ENCODE measurements at places on chromosomes 5 and 9.

- DNase-seq, result no peak
These were observed 26.3 kb downstream of the GOLGA2 start for GRCh38 chr9:128249558-128249907.

DNA sequence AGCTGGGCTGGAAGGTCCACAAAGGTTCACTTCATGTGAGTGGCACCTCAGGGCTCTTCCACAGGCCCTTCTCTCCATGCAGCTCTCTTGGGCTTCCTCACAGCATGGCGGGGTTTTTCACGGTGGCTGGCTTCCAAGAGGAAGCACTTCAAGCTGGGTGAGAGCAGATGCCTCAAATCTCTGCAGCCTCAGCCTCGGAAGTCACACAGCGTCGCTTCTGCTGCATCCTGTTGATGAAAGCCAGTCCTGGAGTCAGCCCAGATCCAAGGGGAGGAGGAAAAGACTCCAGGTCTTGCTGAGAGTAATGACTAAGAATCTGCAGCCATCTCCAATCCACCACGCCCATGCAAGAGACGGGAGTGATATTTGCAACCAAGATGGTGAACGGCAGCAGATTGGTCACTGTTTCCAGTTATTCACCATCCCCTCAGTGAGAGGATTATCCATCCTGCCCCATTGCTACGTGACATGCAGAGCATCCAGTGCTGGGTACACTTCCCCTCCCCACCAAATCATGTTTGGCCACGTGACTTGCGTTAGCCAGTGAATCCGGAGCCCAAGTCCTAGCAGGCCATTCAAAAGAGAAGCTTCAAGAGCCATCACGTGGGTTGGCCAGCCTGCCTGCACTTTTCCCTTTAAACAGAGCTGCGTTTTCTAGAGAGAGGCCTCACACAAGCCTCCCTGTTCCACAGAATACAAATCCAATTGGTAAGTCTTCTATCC is 173.9 kb downstream of the C9orf50 start:
- DNase-seq, result no peak

DNA sequence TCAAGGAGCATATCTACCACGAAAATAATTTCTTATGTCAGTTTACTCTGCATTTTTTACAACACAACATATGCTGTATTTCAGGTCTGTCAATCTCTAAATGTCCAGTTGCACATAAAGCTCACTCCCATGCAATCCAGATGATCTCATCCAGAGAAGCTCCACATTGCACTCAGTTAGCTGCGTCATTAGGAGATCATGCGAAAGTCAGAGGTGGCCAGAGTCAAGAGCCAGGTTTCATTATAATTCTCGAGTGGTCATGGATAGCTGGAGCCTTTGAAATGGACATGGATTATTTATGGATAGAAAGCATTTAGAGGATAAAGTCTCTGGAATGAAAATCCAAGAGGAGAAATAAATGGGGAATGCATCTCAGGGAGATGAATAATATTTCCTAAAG is 232.3 kb downstream of the GAS1 start:
- DNase-seq, result no peak

- no peak for DNase-seq
These were observed 135.4 kb upstream of the DMRT1 start for GRCh38 chr9:706073-706472.

- DNase-seq, result no peak
These were observed 732.0 kb upstream of the CTNND2 start for GRCh38 chr5:12636209-12636608.

DNA sequence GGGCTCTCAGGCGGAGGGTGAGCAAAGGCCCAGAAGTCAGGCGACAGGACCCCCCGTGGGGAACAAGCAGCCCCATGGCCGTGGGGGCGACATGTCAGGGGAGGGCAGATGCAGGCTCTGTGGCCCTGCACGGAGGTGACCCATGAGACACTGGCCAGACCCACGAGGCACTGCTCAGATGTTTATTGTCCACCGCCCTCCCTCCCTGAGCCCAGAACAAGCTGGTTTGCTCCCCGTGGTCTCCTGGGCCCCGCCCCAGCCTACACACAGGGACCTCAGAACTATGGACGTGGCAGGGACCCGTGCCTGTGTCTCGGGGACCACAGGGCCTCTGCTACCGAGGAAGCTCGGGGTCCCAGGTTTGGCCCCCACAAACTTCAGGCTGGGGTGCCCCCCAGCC is 1.9 kb downstream of the FUT7 start:
- no peak for DNase-seq

- no peak for DNase-seq
These were observed 8.0 kb downstream of the GRK6 start for GRCh38 chr5:177434437-177434836.

- no peak for DNase-seq
These were observed 70.3 kb downstream of the TEK start for GRCh38 chr9:27179245-27179865.

GRCh38 chr5:89353837-89354551 is 471.0 kb upstream of the MEF2C start:
- no peak for DNase-seq

- DNase-seq, result no peak
These were observed 118.1 kb downstream of the DPYSL3 start for GRCh38 chr5:147391781-147392180.

- DNase-seq, result no peak
These were observed 20.7 kb downstream of the PTPN3 start for GRCh38 chr9:109477258-109478050.

DNA sequence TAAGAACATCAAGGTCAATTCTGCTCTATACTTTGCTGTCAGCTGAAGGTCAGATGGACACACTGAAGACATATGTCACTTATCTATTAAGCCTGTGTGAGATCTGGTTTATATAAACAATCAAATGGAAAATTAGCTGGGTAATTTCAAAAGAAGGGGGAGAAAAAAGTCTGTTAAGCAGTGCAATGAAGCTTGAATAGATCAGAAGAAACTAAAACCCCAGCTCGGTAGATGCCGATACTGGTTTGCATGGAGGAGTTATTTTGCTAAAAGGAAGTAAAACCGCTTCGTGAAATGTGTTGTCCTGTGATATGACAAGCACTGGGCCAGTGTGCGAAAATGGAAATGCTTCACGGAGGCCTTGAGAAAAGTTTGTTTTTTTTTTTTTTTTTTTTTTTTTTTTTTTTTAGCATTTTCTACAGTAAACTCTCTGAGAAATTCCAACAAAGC is 148.8 kb downstream of the MEF2C start:
- DNase-seq, result no peak

- no peak for DNase-seq
These were observed 15.4 kb downstream of the MACIR start for GRCh38 chr5:103273952-103274351.

DNA sequence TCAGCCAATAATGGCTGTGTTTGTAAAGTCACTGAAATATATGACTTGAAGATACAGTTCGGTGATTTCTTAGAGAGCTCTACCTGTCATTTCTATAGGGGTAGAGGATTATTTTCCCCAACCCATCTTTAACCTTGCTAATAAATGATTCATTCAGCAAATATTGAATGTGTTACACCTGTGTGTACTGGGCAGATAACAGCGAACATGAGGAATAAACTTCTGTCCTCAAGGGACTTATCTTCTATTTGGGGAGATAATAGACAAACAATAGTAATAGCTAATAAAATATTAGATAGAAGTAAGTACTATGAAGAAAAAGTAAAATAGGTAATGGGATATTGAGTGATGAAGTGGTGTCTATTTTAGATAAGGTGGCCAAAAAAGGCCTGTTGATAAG is 9.3 kb downstream of the TTC23L start:
- DNase-seq, result no peak

DNA sequence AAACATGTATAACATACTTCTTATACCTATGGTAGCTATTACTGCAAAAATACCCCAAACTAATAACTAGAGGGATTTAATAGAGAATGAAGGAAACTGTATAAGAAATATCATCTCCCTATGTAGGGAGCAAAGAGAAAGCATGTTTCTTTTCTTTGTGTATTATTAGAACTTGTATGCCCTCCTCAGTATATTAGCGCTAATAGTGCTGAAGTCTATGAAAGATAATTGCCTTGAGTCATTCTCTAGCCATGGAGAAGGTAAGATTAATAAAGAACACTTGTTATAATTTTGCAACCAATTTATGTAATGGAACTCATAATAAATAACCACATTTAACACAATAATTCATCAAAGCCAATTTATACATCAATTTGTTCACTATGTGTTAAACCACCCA is 329.2 kb downstream of the TMEM232 start:
- no peak for DNase-seq

DNA sequence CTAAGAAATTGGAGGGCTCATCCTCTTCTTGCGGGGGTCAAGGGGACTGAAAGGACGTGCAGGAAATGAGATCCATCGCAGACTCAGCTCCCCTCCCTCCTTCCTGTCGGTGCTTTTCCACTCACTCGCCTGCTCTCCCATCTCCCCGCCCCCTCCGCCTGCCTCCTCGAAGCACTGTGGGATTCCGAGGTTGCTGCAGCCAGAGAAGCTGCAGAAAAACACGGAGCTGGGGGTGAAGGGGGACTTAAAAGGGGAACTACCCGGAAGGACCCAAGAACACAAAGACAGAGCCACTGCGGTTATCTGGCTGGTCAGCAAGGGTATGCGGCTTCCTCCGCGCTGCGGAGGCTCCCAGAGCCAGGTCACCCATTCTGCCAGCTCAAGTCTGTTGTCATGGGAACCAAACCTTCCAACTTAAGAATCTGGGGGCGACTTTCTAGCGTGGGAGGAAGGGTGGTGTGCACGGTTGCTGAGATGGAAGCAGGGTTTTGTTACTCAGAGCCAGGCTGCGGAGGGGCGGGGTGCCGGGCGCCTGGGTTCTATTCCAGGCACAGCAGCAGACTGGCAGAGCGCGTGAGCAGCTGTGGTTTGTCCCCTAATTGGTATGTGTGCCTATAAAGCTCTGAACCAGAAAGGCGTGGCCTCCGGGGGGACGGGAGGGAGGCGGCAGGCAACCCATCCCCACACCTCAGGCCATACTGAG is 24.9 kb downstream of the PCDHGC5 start:
- DNase-seq, result peak; percentile 59

DNA sequence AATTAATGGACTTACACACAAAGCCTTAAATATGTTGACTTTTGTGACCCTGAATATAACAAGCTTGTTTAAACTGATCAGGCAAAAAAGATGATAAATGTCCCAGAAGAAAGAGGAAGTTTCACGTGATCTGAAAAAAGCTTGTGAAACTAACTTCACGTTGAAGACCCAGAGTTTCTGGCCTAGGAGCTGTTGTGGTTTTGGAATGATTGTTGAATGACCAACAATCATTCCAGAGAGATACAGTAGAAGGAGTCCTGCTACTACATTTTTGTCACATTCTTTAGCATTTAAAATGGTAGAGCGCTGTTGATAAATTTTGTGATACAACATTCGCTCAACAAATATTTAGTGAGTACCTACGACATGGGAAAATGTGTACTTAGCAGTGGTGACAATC is 143.1 kb upstream of the FBN2 start:
- no peak for DNase-seq
